Anterior cingulate cortex (tissue), 58 donors: ENCODE measurements at places on chromosomes 11 and 22.
A peak's percentile ranks its signal among the peaks of the same experiment; 100 is the strongest.

DNA sequence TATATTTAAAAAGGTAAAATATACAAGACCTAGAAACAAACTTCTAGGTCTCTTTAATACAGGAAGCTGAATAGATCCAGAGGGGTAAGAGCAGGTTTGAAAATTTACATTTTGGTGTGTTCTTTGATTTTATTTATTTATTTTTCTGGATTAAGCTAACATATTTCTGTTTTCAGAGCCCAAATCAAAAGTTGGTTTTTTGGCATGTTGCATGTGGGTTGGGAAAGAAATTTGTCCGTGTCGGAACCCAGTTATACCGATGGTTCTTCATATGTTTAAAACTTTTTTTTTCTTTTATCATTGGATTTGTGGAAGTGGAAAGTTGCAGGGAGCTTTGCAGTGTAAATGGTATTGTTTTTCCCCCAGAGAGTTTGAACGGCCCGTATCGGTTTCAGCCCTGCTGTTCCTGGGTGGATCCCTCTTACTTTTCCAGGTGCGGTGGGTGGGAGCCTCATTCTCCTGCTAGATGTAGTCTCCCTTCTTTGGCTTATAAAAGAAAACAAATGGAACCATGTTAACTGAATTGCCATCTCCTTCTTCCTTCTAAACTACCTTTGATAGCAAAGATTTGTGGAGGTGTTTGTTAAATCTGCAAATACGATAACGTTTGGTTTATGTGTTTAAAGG lies 746 bp downstream of the CTNND1 start:
- DNase-seq = no peak

DNA sequence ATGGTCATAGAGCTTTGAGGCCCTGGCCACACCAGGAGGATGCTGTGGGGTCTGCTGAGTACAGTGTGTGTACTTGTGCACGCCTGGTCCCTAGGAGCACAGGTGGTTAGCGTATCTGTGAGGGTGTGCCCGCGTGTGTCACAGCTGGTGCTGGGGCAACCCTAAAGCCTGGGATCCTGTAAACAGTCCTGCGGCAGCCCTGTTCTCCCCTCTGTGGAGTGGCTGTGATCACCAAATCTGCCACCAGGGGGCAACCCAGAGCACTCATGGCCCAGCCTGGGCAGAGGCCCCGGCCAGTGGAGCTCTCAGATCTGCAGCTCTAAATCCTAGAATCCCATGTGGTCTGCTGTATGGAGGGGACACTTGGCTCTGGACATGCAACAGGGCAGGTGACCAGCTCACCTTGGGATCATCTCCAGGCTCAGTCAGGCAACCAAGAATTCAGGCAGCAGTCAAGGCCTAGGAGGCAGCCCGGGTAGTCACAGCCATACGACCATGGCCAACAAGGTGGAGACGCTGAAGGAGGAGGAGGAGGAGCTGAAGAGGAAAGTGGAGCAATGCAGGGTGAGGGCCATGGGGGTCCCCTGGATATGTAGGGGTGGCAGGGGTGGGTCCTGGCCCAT lies 3.9 kb downstream of the SH3BP1 start:
- DNase-seq = peak; percentile 60

DNA sequence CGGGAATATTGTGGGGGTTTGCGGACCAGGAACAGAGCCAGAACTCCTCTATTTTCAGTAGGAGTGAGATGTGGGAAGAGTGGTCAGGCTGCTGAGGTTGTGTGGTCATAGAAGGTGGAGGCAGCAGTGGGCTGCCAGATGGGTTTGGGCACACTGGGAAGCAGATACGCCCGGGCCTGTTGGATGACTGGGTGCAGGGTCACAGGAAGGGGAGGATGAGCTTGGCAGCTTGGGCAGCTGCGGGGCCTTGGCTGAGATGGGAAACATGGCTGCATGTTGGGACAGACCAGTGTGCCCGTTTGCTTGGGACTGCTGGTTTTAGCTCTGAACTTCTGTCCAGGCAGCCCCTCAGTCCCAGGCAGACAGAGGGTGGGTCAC lies 11.4 kb downstream of the SHANK3 start:
- no peak for DNase-seq

DNA sequence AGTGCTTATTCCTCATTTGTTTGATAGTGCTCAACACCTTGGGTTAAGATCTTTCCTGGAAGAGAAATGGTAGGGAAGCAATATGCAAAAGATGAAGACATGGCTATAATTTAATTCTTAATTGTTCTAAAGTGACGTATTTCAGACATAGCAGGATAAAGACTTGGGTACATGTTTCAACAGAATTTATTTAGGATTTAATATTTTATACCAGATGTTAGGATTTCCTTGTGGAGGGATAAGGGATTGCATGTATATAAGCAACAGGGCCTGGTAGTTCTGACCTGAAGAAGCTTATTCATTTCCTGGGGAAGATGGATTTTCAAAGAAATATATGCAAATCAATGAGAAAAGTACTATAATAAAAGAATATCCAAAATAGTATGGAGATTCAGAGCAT lies 163.8 kb downstream of the FAT3 start:
- DNase-seq = no peak

DNA sequence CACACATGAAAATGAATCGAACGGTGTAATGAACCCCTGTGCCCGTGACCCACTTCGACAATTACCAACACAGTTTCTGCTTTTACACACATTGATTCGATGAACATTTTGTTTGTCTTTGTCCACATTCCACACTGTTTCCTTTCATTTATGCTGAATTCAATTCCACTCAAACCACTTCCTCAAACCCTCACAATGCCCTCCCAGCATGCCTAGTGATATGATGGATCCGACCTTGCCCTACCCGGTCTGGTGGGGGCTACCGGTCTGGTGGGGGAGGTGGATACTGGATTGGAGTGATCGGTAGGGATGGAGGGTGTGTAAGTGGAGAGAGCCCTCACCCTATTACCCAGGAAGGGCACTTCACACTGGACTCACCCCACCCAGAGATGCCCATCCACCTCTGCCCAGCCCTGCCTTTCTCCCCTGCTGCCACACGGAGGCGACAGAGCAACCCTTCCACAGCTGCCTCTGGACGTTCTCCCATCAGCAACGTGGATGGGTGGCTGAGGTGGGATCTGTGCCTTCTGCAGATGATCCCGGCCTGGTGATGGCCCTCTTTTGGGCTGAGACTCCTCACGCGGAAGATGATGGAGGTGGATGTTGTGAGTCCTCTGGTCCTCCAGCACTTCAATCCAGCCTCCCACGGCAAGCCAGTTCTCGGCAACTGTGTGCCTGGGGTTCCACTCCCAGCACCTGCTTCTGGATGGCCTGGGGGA lies 33.0 kb upstream of the P2RY2 start:
- DNase-seq = peak; percentile 36

DNA sequence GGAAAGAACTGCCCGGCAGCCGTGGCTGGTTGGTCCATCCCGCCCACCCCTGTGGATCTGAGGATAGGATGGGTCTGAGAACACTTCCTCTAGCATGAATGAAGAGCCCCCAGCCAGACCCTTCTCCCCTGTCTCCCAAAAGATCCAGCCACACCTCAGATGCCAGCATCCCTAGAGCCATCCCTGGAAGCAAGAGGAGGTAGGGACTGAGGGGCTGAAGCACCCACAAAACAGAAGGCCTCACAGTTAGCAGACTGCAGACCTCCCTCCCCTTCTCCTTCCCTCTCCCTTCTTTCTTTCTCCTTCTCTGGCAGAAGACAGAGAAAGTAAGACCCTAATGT lies 1.7 kb downstream of the NRXN2 start:
- no peak for DNase-seq

GRCh38 chr22:49136041-49136815 lies 691.4 kb downstream of the BRD1 start:
- DNase-seq = no peak

DNA sequence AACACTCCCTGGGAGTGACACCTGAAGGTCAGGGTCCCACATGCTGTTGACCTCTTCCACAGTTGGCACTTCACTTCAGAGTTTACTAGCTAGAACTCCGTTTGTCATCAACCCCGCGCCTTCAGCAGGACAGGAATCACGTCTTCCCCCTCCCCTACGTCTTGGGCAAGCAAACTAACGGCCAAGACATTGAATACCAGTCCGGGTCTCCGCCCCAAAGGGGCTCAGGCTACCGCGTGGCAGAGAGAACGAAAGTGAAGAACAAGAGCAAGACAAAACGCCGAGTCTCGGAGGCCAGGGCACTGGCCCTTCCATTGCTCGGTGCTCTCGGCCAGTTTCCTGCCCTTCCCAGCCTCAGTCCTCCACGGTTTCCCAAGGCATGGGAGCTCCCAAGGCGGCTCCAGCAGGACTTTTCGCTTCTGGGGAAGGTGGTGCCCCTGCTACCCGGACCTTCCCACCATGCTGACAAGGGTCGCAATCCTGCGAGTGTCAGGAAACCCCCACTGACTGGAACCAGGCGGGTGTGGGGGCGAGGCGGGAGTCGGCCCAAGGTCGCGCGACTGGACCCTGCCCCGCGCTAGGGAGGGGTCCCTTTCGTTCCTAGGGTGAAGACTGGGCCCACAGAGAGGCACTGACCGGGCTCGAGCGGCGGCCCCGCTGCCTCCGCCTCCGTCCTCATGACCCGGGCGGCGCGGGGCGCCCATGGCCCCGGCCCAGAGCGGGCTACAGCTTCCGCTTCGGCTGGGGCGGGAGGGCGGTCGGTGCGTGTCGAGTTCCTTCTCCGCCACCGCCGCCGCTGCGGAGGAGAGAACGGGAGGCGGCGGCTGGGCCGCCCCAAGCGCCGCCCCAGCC lies at the start of gene GUCD1:
GUCD1 (minus strand) TSS at position 826 of the 852 bp plus-strand sequence; CDS start at position 679, 147 bp downstream.
- DNase-seq = no peak

DNA sequence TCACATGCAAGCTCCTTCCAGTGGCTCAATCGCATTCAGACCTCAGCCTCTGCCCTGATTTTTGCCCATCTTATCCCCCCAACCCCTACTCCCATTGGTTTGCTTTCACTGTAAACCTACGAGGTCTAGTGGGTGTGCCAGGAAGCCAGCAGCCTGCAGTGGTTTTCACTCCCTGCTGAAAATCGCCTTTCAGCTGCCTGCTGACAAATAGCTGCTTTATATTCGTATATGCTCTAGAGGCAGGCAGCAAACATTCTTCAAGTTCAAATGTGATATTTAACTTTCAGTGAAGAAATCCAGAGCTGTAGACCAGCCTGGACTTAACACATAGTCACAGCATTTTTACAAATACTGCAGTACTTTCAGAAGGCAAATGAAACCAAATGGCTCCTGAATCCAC lies 92.8 kb upstream of the APOA1 start:
- no peak for DNase-seq

DNA sequence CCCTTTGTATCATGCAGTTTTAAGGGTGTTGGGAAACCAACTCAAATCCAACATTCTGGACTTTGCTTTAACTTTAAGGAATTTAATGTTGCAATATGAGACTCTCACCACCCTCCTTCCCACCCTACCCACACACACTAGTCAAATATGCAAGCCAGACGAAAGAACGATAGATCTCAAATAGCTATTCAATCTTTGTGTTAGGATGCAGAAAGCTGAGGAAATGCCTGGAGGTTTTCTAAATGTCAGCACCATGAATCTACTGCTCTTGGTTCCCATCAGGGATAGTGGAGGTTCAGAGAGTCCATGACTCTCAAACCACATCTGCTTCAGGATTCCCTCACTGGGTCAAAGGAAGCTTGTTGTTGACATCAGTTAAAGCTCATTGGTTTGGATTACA lies 33.7 kb downstream of the EXPH5 start:
- no peak for DNase-seq

- no peak for DNase-seq
These were observed 2.8 kb downstream of the LRRC51 start for GRCh38 chr11:72083414-72083813.

- DNase-seq = no peak
These were observed 6.8 kb downstream of the CCDC188 start for GRCh38 chr22:20143883-20144665.

- DNase-seq = no peak
These were observed 107.6 kb downstream of the TRPC6 start for GRCh38 chr11:101476191-101476590.

GRCh38 chr11:78476066-78476465 lies 58.4 kb upstream of the GAB2 start:
- no peak for DNase-seq
